ENCODE measurements at places on chromosomes 1 and 21. TPM values are rescaled to one million over a fixed set of nuclear protein-coding genes. Genes with fewer than 3 reads are reported as not detected.

Gene TEX38
- total RNA-seq, result not detected

Gene FHAD1
- 0.34 TPM for total RNA-seq

Gene AADACL3
- not detected for total RNA-seq

Gene HENMT1
- 3.0 TPM for total RNA-seq

Gene OR6F1
- not detected for total RNA-seq

Gene NKAIN1
- not detected for total RNA-seq

Gene DPH2
- total RNA-seq, result 19.4 TPM

Gene NBPF3
- 10.0 TPM for total RNA-seq

Gene RGS13
- total RNA-seq, result not detected

Gene CSDE1
- total RNA-seq, result 645 TPM

Gene IL22RA1
- total RNA-seq, result not detected

Gene PEAR1
- total RNA-seq, result 62.6 TPM

Gene GPR3
- 0.44 TPM for total RNA-seq

Gene NOS1AP
- 2.0 TPM for total RNA-seq

Gene KPRP
- total RNA-seq, result not detected

Gene WDTC1
- 36.2 TPM for total RNA-seq

Gene AQP10
- total RNA-seq, result not detected

Gene RBP7
- total RNA-seq, result 0.68 TPM

Gene TMEM50B
- 43.2 TPM for total RNA-seq

All from glomerular endothelial cell (primary cell).